ENCODE measurements at places on chromosomes 4 and X.

DNA sequence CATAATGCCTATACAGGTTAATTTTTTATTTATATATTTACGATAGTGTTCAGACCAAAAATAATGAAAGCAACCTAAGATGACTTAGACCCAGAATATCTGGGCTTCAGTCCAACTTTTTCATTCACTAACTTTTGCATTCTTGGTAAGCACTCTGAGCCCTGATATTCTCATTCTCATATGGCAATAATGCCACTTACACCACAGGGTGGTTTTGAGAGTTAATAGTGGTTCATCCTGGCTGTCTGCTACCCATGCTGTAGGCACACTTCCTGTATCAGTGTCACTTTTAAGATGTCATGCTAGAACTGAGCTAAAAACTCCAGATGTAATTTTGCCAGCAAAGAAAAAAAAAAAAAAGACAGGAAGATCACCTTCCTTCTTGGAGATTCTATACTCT lies 508.7 kb upstream of the FMR1 start:
- no peak for DNase-seq

DNA sequence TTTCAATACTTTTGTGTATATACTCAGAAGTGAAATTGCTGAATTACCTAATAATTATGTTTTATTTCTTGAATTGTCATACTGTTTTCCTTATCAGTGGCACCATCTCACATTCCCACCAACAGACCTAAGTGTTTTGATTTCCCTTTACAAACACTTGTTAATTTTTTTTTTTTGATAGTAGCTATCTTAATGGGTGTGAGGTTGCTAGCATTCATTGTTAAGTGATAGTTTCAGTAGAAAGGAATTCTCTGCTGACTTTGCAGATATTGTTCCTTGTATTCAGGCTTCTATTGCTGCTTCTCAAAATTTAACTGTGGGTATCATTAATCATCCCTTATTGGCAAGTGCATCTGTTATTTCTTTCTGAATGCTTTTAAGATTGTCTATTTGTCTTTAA lies 927.5 kb upstream of the SLIT2 start:
- no peak for DNase-seq

- no peak for DNase-seq
Observed at GRCh38 chr4:65083076-65083475, 587.2 kb downstream of the EPHA5 start.

- no peak for DNase-seq
Observed at GRCh38 chrX:72117636-72118210, 14.0 kb downstream of the RTL5 start.

GRCh38 chr4:147599769-147600168 lies 17.4 kb upstream of the TMEM184C start:
- no peak for DNase-seq

DNA sequence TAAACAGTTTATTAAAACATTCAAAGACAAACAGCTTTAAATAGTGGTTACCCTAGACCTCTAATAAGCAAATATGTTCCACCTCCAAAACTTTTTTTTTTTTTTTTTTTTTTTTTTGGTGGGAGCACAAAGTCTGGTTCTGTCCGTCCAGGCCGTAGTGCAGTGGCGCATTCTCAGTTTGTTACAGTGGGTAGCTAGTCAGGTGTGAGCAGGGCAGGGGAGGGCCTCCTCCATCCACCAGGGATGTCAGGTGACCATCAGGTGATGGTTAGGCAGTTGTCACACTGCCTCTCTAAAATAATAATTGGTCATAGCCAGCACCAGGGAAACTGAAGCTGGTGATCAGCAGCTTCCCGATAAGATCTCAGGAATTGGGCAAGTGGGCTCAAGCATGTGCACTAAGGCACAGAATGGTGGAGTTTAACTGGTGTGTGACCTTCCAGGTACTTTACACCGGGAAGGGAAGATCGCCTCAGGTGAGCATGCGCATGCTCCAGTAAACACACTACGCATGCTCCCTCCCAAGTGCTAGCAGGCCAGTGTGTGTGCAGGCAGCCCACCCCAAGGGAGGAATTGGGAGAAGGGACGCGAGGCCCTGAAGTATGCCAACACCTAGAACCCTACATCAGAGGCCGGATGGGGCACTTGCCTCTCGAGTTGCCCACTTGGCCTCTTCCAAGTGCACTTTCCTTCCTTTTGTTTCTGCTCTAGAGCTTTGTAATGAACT lies 27.2 kb downstream of the TNIP2 start:
- no peak for DNase-seq

Data from breast epithelium (tissue), 4 donors.